T-helper 17 cell (primary cell): ENCODE measurements at places on chromosomes 6 and 20.

DNA sequence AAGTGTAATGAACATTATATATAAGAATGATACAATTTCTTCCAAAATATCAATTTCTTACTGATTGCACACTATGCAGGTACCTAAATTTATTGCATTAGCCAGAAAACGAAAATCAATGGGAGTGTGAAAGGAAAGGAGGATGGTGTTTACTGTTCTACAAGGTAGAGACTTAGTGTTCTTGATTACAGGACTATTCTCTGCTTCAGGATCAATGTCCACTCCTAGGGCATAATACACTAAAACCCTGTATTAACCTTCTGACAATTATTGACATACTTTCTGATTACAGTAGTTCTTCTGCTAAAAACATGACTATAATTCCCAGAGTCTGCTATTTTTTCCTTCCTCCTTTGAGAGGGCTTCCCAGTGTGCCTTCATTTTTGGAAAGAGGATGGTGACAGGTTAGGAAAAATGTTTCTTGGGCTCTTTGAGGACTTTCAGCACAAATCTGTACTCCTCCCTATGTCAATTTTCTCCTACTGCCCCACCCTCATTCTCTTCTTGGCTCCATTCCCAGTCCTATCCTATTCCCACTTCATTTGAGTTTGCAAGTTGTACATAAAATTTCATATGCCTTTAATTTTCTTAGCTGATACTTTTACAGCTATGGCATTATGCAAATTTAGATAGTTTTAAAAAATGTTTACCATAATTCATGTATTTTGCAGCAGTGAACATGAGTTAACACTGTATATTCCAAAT, 278.9 kb downstream of the CENPW start:
- H3K27me3 ChIP-seq: no peaks in the 10 kb centered on the region
- H3K27ac ChIP-seq: no peak overlapping the region
- no peaks in the 10 kb centered on the region for H3K36me3 ChIP-seq
- H3K4me3 ChIP-seq: no peak overlapping the region
- DNase-seq: no peak

GRCh38 chr6:94478133-94479005, 1059.0 kb upstream of the EPHA7 start:
- no peaks in the 10 kb centered on the region for H3K4me1 ChIP-seq
- no peaks in the 10 kb centered on the region for H3K36me3 ChIP-seq
- H3K27ac ChIP-seq: no peak overlapping the region
- H3K4me3 ChIP-seq: no peak overlapping the region
- DNase-seq: no peak

DNA sequence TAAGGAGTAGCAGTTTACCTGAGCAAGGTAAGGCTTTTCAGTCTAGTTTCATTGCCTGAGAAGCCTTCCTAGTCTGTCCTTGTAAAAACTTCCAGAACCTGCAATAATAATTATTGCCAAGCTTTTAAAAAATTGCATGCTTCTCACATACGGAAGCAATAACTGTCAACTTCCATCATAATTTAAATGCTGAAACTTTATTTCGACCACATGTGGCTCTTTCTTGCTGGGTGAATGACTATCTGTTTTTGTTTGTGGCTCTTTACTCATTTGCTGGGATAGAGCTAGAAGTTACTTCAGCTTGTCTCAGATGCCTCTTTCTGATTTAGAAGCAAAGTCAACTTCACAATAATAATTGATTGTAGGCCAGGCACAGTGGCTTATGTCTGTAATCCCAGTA, 95.9 kb upstream of the COL21A1 start:
- no peaks in the 10 kb centered on the region for H3K36me3 ChIP-seq
- H3K27ac ChIP-seq: no peak overlapping the region
- H3K27me3 ChIP-seq: peaks cover 25% of the 10 kb centered on the region
- no peak overlapping the region for H3K4me3 ChIP-seq
- DNase-seq: no peak

DNA sequence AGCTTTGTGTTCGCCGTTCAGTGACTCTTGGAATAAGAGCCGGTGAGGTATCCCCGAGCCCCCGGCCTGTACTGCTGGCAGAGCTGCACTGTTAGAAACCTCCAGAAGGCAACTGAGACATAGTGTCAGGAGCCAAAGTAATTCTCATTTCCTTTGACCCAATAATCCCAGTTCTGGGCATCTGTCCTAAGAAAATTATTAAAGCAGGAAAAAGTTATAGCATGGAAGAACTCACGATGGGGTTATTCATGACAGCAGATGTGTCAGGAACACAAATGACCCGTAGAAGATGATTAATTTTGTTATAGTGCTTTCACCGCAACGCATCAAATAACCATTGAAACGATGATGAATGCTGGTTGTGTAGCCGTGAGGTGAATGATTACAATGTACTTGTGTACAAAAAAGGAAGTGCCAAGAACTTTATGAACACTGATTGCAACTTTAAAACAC, 20.3 kb downstream of the CYP21A2 start:
- no peaks in the 10 kb centered on the region for H3K4me1 ChIP-seq
- peaks cover 41% of the 10 kb centered on the region for H3K27me3 ChIP-seq
- H3K27ac ChIP-seq: peak overlapping the region; percentile 45

DNA sequence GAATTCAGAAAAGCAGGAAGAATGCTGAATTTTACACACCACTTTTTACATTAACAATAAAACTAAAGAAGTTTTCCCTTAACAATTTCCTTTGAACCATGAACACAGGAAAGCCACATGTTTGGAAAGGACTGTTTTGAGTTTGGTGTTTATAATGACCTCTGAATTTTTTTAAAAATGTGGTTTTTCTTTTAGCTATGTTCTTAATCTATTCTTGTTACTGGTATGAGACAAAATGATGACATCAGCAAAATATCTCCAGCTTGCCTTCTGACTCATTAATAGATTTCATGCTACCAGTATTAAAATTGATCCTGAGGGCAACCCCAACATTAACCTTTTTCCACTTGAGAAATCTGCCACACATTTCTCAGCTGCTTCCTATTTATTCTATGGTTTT, 217.5 kb upstream of the THEMIS start:
- no peak overlapping the region for H3K27ac ChIP-seq
- peaks cover 5% of the 10 kb centered on the region for H3K4me1 ChIP-seq
- peaks cover 3% of the 10 kb centered on the region for H3K36me3 ChIP-seq
- no peak overlapping the region for H3K4me3 ChIP-seq

DNA sequence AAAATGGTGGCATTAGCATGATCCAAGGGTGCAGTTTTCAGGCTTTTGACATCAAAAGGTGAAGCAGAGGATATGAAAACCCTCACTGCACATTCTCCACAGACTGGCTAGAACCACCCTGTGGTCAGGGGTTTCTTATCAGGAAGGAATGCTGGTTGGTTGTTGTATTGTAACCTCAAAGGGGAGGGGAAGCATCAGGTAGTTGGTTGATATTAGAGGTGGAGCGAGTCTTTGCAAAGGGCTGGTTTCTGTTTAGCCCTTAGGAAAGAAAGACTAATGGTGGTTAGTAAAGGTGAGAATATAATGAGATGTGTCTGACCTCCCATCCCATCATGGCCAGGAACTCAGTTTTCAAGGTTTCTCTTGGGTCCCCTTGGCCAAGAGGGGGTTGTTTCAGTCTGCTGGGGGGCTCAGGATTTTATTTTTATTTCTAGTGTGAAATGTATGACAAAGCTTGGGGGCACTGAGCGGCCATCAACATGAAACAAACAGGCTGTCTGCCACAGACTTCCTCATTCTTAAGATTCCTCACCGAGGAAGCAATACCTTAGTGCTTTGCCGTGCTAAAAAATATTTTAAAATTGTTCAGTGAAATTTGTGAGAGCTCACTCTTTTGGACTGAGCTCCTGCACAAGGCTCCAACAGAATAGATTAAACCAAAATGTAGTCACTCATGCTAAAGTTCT, 47.5 kb upstream of the PROKR2 start:
- DNase-seq: no peak
- H3K36me3 ChIP-seq: peaks cover 2% of the 10 kb centered on the region
- H3K4me3 ChIP-seq: no peak overlapping the region

DNA sequence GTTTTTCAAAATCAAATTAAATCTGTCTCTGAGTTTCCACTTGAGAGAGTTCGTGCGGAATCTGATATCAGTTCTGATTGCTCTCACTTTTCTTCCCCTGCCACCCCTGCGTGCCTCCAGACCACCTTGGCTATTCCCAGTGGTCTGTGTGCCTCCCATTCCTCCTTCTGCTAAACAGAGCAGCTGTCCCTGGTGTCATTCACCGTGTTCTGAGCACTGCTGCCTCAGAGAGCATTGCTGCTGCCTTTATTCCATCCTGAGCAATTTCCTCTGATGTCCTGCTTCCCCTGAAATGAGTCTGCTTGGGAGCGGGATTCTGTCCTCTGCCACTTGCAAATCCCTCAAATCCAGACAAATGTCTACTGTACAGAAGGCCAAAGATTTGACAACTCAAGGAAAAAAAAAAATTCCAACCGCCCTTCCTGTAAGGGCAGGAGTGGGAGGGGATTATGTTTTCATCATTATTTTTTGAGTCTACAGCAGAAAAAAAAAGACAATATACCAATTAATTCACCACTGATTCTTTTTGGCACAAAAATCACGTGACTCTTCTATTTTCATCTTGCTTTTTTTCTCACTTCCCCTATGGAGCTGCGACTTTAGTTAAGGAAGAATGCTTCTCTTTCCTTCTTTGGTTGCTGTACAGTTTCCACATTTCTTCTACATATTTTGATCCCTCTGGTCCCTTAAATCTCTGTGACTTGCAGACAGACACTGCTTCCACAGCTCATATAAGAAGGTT, 833.0 kb downstream of the EPHA7 start:
- H3K27me3 ChIP-seq: no peaks in the 10 kb centered on the region
- no peak overlapping the region for H3K4me3 ChIP-seq
- H3K4me1 ChIP-seq: no peaks in the 10 kb centered on the region
